ENCODE measurements at places on chromosomes 5 and 9.

- no peak for DNase-seq
These were observed 39.8 kb upstream of the NEK6 start for GRCh38 chr9:124217836-124218437.

DNA sequence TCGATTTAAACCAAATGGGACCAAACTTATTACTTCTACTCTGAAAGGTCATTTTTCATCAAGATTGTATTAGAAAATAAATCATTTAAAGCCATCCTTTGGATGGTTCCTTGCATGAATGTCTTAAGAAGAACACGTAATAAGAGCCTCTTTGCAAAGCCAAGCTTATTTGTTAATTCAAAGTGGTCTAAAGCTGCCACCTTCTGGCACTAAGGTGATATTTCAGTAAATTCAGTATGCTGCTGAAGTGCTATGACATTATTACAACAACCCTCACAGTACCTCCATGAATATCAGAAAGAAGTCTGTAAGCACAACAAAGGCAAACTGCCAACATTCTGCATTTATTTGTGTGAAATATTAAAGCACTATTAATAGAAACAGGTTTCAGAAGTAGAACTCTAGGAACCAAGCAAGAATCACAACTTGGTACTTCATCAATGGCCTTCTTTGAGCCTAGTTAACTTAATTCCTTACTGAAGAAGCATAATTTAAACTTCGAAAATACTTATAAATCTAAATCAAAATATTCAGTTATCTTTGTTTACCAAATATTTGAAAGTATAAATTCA, 53.1 kb upstream of the TYRP1 start:
- DNase-seq, result no peak

- DNase-seq, result peak; percentile 20
These were observed 142.0 kb downstream of the ZCCHC7 start for GRCh38 chr9:37262410-37262809.

GRCh38 chr5:72472031-72472430, 35.2 kb downstream of the ZNF366 start:
- DNase-seq, result no peak

- DNase-seq, result no peak
These were observed 86.4 kb downstream of the ARRDC3 start for GRCh38 chr5:91296674-91297143.

- no peak for DNase-seq
These were observed 302.1 kb downstream of the CSNK1G3 start for GRCh38 chr5:123813937-123814624.

GRCh38 chr9:91118704-91119025, 243.1 kb downstream of the AUH start:
- DNase-seq, result no peak

DNA sequence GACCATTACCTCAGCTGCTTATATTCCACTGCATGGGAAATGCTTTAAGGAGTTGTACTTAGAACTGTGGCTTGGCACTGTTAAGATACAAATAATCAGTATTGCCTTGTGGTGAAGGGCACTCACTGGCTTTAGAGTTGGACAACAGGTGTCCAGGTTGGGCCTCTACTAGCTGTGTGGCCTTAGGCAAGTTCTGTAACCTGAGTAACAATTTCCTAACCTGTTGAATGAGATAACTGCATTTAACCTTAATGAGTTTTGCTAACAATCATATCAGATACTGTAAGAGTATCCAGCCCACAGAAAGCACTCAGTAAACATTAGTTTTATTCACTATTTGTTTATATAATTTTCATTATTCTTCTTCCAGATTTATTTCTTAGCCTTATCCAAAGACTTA, 17.2 kb upstream of the HK3 start:
- no peak for DNase-seq

- no peak for DNase-seq
These were observed 639.3 kb downstream of the BRINP1 start for GRCh38 chr9:118729981-118730380.
